ENCODE measurements at places on chromosomes 1 and 21.

GRCh38 chr1:55635856-55636255 lies 420.7 kb upstream of the USP24 start:
- no peak for DNase-seq

DNA sequence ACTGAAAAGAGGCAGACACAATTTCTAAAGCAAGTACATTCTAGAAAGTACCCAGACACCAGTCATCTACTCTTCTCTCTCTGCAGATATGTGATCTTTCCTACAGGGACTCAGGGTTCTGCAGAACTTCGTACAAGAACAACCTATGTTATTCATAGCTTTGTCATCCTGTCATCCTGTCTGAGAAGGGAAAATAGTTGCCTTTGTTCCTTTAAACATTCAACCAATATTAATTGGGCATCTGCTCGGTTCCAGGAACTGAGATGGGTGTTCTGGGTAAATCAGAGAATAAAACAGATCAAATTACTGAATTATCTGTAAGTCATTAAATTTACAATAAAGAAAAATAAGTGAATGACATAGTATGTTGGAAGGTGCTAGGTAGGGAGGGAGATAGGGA lies 504.9 kb downstream of the MATN1 start:
- no peak for DNase-seq

DNA sequence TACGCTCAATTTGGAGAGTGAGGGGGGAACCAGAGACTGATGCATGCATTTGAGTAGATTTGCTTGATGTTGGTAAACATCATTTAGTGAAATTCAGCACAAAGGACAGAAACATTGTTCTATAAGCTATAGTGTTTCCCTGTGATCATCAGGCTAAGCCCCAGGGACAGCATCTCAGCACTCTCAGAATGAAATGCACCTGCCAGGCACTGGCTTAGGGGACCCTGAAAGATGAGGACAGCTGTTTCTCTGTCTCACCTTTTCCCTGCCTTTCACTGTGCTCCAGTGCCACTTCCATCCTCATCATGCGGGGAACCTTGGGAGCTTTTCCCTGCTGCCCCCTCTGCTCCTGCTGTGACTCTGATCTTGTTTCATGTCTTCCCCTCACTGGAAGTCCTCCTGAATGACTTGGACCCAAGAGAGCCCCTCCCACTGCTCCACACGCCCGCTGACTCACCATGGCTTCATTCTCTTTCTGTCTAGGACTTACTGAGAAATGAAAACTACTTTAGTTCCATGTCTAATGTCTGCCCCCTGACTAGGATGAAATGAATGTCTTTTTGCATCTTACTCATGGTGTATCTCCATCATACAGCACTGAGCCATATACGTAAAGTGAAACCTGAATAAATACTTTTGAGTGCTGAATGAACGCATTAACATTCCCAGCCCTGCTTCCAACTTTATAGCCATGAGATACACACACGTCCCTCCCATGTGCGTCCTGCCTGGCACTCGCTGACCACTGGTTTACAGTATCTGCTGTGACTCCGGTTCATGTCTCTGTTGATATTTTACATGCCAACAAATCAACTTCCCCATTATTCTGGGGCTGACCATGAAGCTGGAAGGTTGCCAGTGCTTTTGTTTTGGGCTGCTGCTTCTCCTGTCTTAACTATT lies 182.0 kb downstream of the PCP4 start:
- DNase-seq: peak; percentile 52

DNA sequence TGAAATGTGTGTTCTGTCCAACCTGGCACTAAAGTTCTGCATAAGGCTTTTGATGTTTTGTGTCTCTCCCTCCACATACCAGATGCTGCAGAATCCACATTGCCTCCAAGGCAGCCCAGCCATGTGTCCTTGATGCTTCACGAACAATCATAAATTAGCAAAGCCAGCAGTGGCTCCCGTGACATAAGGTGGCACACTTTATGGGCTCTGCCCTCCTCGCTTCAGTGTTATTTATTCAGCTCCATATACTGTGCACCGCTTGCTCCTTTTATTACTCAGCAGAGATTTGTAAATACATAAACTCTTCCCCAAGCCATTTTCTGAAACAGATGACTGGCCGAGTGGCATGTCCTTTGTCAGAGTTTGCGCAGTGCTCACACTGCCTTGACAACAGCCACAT lies 112.8 kb upstream of the SLC35F3 start:
- no peak for DNase-seq

DNA sequence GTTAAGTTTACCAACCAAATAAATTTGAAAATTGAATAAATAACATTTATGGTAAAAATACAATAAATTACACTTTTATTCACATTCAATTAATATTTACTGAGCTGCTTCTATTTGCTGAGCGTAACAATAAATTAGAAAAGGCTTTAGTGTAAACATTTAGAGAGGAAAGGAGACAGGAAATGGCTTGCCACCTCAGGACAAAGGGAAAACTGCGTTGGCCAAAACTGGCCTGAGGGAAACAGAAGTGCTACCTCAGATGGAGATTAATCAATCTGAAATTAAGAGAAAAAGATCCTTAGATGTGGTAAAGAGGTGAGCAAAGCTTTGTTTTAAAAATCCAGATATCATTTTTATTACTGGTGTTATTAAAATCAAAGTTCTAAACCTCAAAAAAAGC lies 128.0 kb downstream of the SLC44A5 start:
- DNase-seq: no peak

- DNase-seq: no peak
These were observed 90.0 kb upstream of the NFASC start for GRCh38 chr1:204780630-204781029.

DNA sequence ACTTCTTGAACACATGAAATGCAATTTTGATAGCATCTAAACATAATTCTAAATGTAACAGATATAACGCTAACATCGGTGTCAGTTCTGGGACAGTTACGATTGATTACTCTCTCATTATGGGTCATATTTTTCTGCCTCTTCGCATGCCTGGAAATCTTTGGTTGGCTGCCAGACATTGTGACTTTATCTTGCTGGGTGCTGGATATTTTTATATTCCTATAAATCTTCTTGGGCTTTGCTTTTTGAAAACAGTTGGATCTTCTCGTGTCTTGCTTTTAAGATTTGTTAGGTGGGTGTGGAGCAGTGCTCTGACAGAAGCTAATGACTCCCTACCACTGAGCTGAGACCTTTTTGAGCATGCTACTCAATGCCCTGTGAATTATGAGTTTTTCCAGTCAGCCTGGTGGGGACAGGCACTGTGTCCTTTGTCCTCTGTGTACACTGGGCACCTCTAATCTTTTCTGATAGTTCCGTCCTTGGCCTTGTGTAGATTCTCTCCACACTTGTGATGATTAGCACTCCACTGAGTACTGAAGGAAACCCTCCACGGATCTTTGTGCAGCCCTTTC lies 28.0 kb upstream of the EDARADD start:
- DNase-seq: no peak

DNA sequence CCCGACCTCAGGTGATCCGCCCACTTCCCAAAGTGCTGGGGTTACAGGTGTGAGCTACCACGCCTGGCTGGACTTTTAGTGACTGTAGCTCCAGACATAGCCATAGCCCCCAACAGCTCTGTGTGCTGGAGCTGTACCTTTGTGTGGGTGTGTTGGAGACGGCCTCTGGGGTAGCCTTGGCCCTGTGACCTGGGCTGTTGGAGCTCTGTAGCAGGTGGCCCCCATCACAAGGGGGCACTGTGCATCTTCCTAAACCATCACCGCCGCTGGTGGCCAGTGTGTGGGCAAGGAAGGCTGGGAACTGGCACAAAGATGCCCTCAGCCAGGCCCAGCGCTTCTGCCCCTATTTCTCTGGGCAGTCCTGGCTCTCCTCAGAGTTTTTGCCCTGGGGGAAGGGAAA lies 38.4 kb upstream of the FOXO6 start:
- DNase-seq: peak; percentile 71

- no peak for DNase-seq
These were observed 200.9 kb downstream of the DISC1 start for GRCh38 chr1:231827337-231828105.

GRCh38 chr1:179924268-179924667 lies 30.3 kb upstream of the CEP350 start:
- DNase-seq: no peak

DNA sequence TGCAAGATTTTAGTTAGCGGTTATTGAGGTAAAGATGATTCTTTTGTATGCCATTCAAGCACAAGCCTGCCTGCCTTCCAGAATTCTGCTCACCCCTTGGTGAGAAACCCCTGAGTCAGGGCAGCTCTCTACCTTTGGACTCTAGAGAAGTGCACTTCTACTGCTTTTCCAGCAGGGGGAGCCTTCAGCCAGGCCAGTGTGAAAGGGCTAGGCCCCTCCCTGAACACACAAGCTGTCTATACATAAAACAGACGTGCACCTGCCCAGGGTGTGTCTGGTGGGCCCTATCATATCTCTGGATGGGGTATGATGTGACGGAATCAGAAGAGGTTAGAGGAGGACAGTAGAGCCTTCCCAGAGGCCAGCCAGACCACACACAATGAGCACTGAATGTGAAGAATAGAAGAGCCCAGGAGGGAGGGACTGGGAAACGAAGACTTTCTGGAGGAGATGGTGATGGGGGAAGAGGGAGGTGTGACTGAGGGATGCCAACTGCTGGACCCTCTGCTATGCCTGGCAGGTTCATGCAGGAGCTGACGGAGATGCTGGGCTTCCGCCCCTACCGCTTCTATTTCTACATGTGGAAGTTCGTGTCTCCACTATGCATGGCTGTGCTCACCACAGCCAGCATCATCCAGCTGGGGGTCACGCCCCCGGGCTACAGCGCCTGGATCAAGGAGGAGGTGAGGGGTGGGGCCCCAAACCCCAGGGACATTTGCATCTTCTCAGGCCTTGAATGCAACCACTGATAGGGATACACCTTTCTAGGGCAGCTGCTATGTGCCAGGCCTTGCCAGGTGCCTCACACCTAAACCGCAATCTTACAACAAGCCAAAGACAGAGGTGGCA lies 13.0 kb upstream of the KCNC4 start:
- peak; percentile 37 for DNase-seq

DNA sequence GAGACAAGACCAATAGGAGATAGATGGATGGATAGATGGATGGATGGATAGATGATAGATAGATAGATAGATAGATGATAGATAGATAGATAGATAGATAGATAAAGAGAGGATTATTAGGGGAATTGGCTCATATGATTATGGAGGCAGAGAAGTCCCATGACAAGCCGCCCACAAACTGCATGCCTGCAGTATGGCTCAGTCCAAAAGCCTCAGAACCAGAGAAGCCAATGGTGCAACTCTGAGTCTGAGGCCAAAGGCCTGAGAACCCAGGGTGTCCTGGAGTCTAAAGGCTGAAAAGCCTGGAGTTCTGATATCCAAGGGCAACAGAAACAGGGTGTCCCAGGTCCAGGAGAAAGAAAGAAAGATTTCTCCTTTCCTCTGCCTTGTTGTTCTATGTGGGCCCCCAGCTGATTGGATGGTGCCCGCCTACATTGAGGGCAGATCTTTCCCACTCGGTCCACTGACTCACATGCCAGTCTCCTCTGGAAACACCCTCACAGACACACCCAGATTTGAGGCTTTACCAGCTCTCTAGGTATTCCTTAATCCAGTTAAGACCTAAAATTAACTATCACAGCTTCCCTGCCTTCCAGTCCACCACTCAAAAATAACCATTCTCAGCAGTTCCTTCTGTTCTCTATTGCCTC lies 39.6 kb upstream of the IRF2BP2 start:
- DNase-seq: no peak

GRCh38 chr21:35399002-35399530 lies 350.0 kb upstream of the RUNX1 start:
- DNase-seq: no peak
